ENCODE measurements at places on chromosomes 3 and 15. TPM values are rescaled to one million over a fixed set of nuclear protein-coding genes. Genes with fewer than 3 reads are reported as not detected.
A peak's percentile ranks its signal among the peaks of the same experiment; 100 is the strongest.

The LEKR1 gene
- total RNA-seq: 4.6 TPM

The FMN1 gene
- total RNA-seq: 1.2 TPM

DNA sequence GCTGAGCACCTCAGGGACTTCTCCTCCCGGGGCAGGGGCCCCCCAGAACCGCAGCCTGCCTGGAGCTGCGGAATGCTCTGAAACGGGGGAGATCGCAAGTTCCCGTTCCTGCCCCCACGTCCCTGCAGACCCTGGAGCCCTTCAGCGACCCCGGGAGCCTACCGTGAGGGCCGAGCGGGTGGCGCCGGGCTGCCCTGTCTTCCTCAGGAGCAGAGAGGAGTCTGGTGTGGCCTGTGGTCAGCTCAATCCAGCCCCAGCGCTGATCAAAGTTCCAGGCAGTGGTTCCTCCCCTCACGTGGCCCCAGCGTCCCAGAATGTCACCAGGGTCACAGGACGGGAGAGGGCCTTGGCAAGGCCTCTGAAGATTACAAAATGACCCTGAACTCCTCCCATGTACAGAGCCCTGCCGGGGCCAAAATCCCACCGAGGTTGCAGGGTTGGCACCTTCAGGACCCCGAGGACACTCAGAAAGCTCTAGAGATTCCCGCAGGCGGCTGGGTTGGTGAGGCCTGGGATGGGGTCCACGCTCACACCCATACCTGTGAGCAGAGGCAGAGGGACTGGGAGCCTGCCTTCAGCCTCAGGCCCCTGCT, at the start of gene CPN2:
Gene CPN2, minus strand, starts transcription at position 249 of the 593 bp plus-strand sequence. CDS start 8,626 bp downstream, outside the sequence.
- H3K4me3 ChIP-seq: no peak within 1 kb of the TSS
- H3K27ac ChIP-seq: no peak within 1 kb of the TSS

DNA sequence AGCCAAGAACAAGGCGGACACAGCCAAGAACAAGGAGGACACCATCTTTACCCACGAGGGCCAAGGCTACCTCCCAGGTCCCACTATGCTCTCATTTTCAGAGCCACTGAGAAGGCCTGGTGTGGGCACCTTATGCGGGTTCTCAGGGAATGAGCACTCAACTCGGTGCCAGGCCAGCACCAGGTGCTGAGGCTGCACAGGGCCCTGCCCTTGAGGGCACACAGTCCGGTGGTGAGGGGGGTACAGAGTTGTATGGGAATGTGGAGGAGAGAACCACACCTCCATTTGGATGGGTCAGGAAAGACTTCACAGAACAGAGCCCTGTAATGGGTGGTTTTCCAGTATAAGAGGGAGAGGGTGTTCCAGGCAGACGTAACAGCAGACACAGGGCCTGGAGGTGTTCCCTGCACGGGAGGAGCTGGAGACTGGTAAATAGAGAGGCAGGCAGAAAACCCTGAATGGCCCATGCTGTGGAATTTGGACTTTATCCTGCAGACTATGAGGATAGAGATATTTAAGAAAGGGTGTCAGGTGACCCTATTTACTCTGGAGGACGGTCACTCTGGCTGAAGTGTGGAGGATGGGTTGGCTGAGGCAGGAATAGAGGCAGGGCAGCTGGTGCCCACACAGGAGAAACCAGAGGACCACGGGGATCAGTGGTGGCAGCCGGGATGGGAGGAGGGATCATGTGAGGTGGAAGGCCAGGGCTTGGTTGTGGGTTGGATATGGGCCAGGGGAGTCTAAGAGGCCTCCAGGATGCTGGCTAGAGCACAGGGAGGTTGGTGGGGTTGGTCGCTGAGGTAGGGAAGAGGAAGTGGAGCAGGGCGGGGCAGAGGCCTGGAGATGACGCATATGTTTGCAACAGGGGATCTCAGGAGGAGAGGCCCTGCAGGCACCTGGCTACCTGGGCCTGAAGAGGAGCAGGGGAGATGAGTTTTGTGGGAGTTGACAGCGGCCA, 34.6 kb downstream of the CRABP1 start:
- no peaks in the 10 kb centered on the region for H3K27me3 ChIP-seq
- no peak overlapping the region for H3K27ac ChIP-seq
- no peak for DNase-seq
- H3K4me1 ChIP-seq: no peaks in the 10 kb centered on the region

GRCh38 chr15:37880009-37880834, 54.2 kb upstream of the TMCO5A start:
- no peak overlapping the region for H3K27ac ChIP-seq
- H3K36me3 ChIP-seq: no peaks in the 10 kb centered on the region
- DNase-seq: peak; percentile 3
- no peaks in the 10 kb centered on the region for H3K27me3 ChIP-seq
- H3K4me1 ChIP-seq: no peaks in the 10 kb centered on the region
- no peak overlapping the region for H3K4me3 ChIP-seq

All from B cell (primary cell).